EH (cell line): ENCODE measurements at places on chromosomes 6 and 20.
A peak's percentile ranks its signal among the peaks of the same experiment; 100 is the strongest.

DNA sequence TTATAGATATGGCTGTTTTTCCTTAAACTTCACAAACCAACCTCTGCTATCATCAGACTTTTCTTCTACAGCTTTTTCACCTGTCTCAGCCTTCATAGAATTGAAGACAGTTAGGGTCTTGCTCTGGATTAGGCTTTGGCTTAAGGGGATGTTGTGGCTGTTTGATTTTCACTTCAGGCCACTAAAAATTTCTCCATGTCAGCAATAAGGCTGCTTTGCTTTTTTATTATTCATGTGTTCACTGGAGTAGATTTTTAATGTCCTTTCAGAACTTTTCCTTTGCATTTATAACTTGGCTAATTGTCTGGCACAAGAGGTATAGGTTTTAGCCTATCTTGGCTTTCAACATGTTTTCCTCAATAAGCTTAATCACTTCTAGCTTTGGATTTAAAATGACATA is 392.6 kb downstream of the RFPL4B start:
- DNase-seq = no peak

DNA sequence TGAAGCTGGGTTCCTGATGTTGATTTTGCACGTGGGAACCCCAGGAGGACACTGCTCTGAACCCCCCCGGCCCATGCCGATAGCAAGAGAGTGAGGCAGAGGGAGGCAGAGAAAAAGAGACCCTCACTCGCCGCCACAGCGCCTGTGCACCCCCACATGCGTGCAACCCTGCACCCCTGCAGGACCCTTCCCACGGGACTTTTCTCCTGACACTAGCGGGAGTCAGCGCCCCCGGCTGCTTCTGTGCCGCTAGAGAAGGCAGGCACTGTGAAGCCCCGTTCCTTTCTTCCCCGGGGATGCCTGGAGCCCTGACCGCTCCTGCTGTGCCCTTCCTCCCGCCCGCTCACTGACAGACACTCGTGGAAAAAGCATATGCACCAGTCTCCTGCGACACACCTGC is 67.4 kb downstream of the GMPR start:
- DNase-seq = no peak

- DNase-seq = no peak
Measured at GRCh38 chr6:82971877-82972460, 93.7 kb downstream of the UBE3D start.

DNA sequence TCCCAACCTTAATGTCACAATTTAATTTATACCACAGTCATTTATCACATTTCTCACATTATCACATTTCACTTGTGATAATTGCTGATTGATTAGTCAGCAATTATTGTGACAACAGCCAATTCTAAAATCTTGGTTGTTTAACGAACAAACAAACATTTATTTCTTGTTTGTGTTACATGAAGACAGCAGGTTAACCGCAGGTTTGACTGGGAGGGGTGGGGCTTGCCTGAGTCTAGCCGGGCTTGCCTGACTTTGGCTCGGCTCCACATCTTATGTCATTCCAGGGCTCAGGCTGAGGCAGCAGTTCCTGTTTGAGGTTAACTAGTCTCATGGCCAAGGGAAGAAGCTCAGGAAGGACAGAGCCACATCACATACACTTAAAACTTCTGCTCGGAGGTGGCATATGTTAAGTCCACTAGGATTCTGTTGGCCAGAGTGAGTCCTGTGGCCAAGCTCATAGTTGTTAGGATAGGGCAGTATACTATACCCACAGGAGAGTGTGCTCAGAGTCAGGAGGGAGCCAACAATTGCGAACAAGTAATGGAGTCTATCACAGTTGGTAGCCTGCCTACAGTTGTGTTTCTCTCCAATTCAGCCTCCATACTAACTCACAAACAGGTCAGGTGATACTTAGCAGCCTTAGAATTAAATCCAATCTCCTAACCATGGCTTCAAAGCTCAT is 90.0 kb upstream of the IFNGR1 start:
- DNase-seq = peak; percentile 61

GRCh38 chr20:58393299-58393698 is 4.3 kb downstream of the VAPB start:
- peak; percentile 67 for DNase-seq
